Activated T-cell treated with anti-CD3 and anti-CD28 coated beads for 24 hours (primary cell): ENCODE measurements at places on chromosomes 13 and 19.

GRCh38 chr19:48230555-48231129, 25.1 kb downstream of the CARD8 start:
- DNase-seq: no peak

GRCh38 chr13:41384749-41385503, 72.4 kb upstream of the RGCC start:
- no peak for DNase-seq

DNA sequence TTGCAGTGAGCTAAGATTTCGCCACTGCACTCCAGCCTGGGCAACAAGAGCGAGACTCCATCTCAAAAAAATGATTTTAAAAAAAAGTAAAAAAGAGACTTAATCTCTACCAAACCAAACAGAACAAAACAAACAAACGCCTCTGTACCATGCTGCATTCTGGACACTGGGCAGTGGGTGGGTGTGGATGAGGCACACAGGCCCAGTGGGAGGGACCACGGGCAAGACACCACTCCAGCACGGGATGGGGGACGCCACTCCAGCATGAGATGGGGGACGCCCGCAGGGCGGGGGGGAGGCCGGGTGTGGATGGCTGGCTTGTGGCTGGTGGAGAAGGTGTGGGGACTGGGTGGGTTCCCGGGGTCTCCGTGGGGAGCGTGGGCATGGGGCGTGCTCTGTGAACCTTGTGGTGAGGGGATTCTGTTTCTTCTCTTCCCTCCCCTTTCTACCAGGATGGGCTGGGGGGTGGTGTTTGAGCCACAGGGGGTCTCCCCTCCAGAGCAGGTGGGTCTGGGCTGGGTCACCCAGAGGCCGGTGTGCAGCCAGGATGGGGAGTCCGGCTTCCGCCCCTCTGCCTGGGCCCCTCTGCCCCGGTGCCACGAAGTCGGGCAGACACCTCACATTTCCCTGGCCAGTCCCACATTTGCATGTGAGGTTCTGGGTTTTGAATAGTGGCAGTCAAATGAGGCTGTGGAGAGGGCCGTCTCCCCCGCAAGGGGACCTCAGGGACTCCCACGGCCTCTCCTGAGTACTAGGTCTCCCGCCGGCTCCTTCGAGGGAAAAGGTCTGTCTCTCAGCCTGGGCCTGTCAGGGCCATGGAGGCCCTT, 23.9 kb upstream of the MATK start:
- DNase-seq: no peak

- no peak for DNase-seq
Observed at GRCh38 chr13:40205771-40206240, 460.6 kb downstream of the FOXO1 start.

GRCh38 chr13:38350114-38350617, 515 bp downstream of the UFM1 start:
- peak; percentile 27 for DNase-seq

- DNase-seq: peak; percentile 68
Observed at GRCh38 chr19:19459707-19460251, 54.3 kb downstream of the GATAD2A start.
